ENCODE measurements at places on chromosomes 12 and 14. TPM values are rescaled to one million over a fixed set of nuclear protein-coding genes. Genes with fewer than 3 reads are reported as not detected.

ASPG gene
- 0.12 TPM for polyA plus RNA-seq

CRIP2 gene
- 8.0 TPM for polyA plus RNA-seq

CLEC2B gene
- polyA plus RNA-seq: 0.27 TPM

TRMT5 gene
- polyA plus RNA-seq: 6.4 TPM

TCL1A gene
- polyA plus RNA-seq: not detected

TGFB3 gene
- polyA plus RNA-seq: 6.7 TPM

MARCHF9 gene
- polyA plus RNA-seq: 6.2 TPM

CRIP1 gene
- polyA plus RNA-seq: 1.4 TPM

HOXC9 gene
- 1.2 TPM for polyA plus RNA-seq

KRT3 gene
- not detected for polyA plus RNA-seq

KRT83 gene
- 0.07 TPM for polyA plus RNA-seq

ACSS3 gene
- polyA plus RNA-seq: 10.2 TPM

SUDS3 gene
- 16.2 TPM for polyA plus RNA-seq

POTEM gene
- not detected for polyA plus RNA-seq

KRT80 gene
- polyA plus RNA-seq: 4.2 TPM

ACSM4 gene
- not detected for polyA plus RNA-seq

B4GALNT1 gene
- polyA plus RNA-seq: 1.2 TPM

EML1 gene
- 11.8 TPM for polyA plus RNA-seq

FLVCR2 gene
- polyA plus RNA-seq: 0.70 TPM

CD163L1 gene
- 1.0 TPM for polyA plus RNA-seq

LRFN5 gene
- 0.07 TPM for polyA plus RNA-seq

TAS2R42 gene
- not detected for polyA plus RNA-seq

LGR5 gene
- 0.23 TPM for polyA plus RNA-seq

MIP gene
- 0.12 TPM for polyA plus RNA-seq

TUBA1B gene
- polyA plus RNA-seq: 3,601 TPM

DAO gene
- not detected for polyA plus RNA-seq

UNC79 gene
- 0.02 TPM for polyA plus RNA-seq

KRT78 gene
- not detected for polyA plus RNA-seq

MVK gene
- 4.1 TPM for polyA plus RNA-seq

SYNE3 gene
- polyA plus RNA-seq: 3.5 TPM

C3AR1 gene
- 0.13 TPM for polyA plus RNA-seq

TC2N gene
- 0.05 TPM for polyA plus RNA-seq

LRRIQ1 gene
- polyA plus RNA-seq: not detected

JAG2 gene
- 0.31 TPM for polyA plus RNA-seq

RTL1 gene
- polyA plus RNA-seq: not detected

CLMN gene
- 0.27 TPM for polyA plus RNA-seq

PCED1B gene
- 7.8 TPM for polyA plus RNA-seq

TMEM63C gene
- not detected for polyA plus RNA-seq

FBXO34 gene
- polyA plus RNA-seq: 16.9 TPM

CLEC2A gene
- not detected for polyA plus RNA-seq

KRT6A gene
- not detected for polyA plus RNA-seq

PTHLH gene
- 0.10 TPM for polyA plus RNA-seq

NRL gene
- 0.91 TPM for polyA plus RNA-seq

NDRG2 gene
- 0.83 TPM for polyA plus RNA-seq

PPP1R1A gene
- not detected for polyA plus RNA-seq

USP44 gene
- 1.2 TPM for polyA plus RNA-seq

IRAK3 gene
- polyA plus RNA-seq: 3.1 TPM

CCDC196 gene
- polyA plus RNA-seq: not detected

GNB3 gene
- 5.3 TPM for polyA plus RNA-seq

TRIM9 gene
- polyA plus RNA-seq: 0.02 TPM

DLGAP5 gene
- 18.3 TPM for polyA plus RNA-seq

ACADS gene
- 11.9 TPM for polyA plus RNA-seq

SOAT2 gene
- 0.34 TPM for polyA plus RNA-seq

AHNAK2 gene
- polyA plus RNA-seq: 6.6 TPM
